Fibroblast of mammary gland (primary cell): ENCODE measurements at places on chromosomes 2 and 18.

GRCh38 chr2:180334514-180334913, 327.4 kb upstream of the CWC22 start:
- no peak for DNase-seq

DNA sequence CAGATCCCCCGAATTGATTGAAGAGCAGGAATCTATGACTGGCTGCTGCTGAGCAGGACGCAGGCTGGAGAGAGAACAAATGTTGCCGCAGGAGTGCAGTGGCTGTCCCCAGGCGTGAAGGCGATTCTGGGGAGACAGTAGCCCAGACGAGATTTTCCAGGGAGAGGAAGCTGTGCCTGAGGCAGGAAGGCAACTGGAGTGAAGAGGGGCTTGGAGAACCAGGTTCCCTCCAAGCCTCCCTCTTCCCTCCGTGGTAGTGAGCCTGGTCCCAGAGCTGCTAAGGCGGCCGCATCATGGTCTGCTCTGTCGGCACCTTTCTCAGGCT, 1.3 kb upstream of the NPPC start:
- DNase-seq = no peak

DNA sequence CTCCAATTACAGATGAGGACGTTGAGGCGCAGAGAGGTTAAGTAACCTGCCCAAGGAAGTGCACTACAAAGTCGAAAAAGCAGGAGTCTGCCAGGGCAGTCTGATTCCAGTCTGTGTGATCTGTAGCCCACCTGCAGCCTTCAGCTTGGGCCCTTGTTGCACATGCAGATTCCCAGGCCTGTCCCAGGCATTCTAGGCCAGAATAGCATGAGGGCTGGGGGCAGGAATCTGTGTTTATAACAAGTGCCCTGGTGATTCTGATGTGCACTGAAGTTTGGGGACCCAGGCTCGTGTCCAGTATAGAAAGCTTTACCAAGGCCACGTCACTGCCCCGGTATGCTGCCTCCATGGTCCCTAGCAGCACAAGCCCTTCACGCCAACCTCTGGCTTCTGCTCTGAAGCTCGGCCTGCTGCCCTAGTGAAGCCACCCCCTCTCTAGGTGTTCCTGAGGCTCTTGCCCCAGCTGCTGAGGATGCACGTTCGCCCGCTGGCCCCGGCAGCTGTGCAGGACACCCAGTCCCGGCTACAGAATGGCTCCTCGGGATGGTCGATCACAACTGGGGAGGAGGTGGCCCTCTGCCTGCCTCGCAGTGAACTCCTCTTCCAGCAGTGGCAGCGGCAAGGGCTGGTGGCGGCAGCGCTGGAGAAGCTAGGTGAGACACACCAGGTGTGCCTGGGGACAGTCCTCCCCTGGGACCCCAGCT, 4.6 kb downstream of the CHRNG start:
- no peak for DNase-seq

DNA sequence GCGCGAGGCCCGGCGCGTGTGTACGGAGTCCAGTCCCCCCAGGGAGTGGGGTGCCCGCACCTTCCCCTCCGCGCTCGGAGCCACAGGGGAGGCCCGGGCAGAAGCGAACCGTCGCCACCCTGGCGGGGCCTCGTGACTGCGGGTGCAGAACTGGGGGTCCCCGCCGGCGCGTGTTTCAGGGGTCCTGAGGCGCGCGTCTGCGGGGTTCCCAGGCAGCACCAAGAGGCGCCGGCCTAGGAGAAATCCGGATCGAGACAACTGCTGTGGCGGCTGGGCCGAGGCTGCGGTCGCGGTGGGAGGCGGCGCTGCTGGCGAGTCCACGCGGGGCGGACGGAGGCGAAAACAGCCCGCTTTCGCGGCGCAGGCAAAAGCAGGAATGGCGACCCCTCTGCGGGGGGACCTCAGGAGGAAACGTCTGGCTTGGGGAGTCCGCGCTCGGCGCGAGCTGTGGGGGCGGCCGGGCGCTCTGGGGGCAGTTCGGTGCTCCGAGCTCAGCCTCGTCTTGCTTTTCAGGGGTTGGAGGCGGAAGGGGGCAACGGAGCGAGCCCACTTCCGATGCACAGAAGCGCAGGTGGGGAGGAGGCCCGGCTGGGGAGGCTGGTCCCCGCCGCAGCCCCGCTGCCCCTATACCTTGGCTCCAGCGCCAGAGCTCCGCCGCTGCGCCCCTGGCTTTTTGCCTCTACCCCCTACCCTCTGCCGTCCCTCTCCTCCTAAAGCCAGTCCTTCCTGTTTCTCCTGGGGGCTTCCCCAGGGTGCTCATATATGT, 81.5 kb upstream of the LDLRAD4 start:
- no peak for DNase-seq

DNA sequence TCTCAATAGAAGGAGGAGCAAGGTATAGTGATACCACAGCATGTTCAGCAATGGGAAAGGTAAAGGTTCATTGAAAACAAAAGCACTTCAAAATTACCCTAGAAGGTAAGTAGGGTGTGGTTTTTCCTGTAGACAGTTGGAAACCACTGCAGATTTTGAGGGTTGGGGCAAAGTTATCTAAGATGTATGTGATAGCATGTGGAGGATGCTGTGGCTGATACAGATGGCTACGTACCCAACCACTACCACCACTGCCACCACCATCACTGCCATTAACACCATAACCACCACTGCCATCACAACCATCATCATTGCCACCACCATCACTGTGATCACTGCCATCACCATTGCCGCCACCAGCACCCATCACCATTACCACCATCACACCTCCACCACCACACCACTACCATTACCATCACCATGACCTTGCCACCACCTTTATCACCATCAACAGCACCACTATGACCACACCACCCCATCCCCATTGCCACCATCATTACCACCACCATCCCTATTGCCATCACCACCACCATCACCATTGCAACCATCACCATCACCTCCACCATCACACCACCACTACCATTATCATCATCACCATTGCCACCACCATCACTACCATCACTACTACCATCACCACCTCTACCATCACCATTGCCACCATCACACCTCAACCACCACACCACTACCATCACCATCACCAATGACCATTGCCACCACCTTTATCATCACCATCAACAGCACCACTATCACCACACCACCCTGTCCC, 3.7 kb downstream of the TMSB10 start:
- no peak for DNase-seq

GRCh38 chr2:100113990-100114433, 28.4 kb downstream of the AFF3 start:
- no peak for DNase-seq

DNA sequence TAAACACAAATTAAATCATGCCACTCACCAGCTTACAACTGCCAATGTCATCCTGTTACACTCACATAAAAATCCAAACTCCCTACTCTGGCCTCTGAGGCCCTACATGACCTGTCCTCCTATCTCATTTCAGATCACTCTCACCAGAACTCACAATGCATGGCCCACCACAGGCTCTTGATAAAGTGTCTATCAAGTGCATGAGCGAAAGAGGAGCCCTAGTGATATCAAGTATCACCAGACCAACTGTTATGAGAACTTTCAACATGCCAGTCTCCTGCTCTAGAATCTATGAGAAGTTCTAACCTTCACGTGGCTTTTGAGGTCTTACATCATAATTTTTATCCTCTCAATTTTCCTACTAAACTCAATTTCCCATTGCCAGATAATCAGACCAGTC, 76.4 kb upstream of the CD226 start:
- DNase-seq = no peak

GRCh38 chr2:185796758-185797157, 58.2 kb downstream of the FSIP2 start:
- no peak for DNase-seq

DNA sequence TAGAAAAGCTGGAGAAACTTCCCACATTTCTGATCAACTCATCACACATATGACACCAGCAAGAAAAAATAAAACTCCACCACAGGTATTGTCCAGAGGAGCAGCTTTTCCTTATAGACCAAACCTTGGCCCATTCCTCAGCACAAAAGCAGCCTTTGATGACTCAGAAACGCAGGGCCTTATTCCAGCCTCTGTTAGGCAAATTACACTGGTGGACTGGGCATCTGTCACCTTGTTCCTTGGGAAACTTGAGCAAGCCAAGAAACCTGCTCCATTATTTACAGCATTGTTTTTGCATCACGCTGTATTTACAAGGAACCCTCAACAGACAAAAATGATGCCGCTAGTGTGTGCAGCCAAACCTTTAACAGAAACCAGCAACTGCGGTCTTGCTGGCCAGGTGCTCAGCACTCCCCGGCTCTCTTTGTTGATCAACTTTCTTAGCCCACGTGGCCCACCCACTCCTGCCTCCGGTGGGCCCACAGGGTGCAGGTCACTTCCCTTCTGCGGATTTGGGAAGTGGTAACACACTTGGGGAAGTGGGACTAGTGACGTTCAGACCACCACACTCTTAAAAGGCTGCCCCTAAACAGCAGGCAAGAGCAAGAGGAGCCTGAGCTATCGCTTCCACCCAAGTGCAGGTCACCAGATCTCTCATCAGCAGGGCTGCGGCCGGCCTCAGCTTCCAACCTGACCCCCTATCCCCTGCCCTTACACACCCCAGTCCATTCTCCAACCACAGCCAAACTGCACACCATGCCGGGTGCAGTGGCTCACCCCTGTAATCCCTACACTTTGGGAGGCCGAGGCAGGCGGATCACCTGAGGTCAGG, 1.5 kb downstream of the AP1S3 start:
- DNase-seq = no peak

- DNase-seq = no peak
Measured at GRCh38 chr2:177568390-177568789, 175.8 kb downstream of the AGPS start.
